Activated CD8-positive, alpha-beta memory T cell treated with anti-CD3 and anti-CD28 coated beads for 4 hours (primary cell): ENCODE measurements at places on chromosomes 3 and 15.

DNA sequence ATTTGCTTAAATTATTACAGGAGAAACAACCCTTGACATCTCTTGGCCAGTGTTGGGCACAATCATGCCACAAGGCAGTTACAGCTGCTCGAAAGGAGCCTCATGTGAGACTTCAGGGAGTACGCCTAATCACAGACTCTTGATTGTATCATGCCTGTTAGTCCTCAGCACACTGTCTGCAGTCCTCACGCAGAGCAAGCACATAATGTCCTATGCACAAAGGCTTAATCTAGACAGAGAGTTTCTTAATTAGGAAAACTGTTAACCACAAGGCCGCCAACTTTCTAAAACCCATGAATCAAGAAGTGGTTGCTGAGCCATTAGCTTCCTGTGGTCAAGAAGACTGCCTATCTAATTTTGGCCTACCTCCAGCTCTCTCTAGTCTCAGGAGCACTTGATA, 172.0 kb downstream of the UNC13C start:
- DNase-seq = no peak

DNA sequence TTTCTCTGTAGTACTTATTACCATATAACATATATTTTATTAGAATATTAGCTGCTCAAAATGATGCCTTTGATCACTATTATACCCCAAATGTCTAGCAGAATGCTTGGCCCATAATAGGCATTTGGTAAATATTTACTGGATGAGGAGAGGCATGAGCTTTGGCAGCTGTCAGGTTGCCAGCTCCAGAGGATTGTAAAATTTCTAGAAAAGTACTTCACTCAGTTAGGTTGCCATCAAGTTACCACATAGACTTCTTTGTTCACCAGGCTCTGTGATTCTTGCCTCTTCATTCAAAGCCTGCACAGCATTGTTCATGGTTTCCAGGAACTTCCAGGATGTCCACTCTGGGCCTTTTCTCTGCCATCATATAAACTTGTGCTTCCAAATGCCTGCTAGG, 582.8 kb downstream of the PDCD6IP start:
- DNase-seq = no peak

DNA sequence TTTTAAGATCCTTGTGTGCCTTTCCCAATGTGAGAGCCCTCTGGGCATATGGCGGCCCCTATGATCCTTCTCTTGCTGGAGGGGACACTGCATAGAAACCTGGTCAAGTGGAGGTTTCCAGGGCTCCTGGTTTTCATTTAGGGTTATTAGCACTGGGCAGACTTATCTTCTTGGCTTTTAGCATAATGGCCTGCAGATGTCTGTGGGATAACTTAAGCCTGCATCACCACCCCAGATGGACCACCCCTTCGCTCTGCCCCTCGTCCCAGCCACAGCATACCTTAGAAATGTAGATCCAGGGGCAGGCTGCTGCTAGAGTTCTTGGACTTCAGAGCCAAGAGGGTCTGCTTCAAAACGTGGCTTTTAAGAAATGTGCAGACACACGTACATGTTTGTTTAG, 340.3 kb upstream of the CTDSPL start:
- no peak for DNase-seq

- DNase-seq = no peak
Observed at GRCh38 chr3:150723946-150724345, 20.2 kb upstream of the ERICH6 start.

- DNase-seq = no peak
Observed at GRCh38 chr3:31620656-31621055, 87.9 kb downstream of the STT3B start.

- DNase-seq = no peak
Observed at GRCh38 chr3:37279236-37279635, 104.9 kb upstream of the LRRFIP2 start.
